ENCODE measurements at places on chromosomes 3 and 15.
A peak's percentile ranks its signal among the peaks of the same experiment; 100 is the strongest.

DNA sequence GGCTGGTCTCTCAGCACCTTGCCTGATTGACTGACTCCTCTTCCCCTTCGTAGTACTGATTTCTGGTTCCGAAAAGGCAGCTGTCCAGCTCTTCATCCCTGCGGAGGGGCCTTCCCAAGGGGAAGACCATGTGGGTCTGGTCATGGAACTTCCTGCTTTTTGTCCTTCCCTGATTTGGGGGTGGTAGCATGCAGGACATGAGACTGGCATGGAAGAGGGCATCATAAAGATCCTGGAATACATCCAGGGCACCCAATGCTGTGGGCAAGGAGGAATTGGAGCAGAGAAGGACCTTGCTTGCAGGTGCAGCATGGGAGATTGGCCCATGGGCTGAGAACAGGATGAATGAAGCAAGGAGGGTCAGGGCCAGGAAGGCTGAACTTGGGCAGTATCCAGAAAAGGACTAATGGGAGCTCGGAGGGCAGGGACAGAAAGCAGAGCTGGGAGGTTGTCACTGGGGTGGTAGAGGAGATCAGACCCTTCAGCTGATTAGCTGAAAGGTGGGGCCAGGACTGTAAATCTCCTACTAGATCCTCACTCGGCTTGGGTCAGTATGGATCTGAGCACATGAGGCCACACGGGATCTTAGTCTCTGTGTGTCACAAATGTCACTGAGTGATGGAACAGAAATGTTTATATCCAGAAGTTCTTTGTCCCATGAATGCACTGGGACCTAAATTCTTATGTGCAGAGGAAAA, 59.5 kb downstream of the AMOTL2 start:
- peak; percentile 38 for DNase-seq

DNA sequence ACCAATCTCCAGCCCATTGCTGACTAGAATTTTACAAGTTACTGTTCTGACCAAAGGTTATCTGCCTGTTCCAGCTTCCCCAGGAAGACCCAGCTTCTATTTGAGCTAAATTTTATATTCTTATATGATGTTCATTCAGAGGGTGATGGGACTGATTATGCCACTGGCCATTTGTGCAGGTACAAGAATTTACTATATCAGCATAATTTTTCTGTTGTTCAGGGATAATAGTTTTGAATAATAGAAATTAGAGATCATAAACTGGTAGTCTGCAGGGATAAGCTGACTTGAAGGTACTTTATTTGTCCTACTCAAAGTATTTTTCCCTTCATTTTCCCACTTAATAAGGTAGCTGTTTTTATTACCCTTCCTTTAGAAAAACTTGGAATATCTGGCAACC, 222.6 kb upstream of the MRPL3 start:
- no peak for DNase-seq

- peak; percentile 48 for DNase-seq
Observed at GRCh38 chr3:48919215-48920138, 835 bp downstream of the ARIH2 start.

GRCh38 chr3:183553334-183554026, 2.0 kb downstream of the KLHL6 start:
- no peak for DNase-seq

DNA sequence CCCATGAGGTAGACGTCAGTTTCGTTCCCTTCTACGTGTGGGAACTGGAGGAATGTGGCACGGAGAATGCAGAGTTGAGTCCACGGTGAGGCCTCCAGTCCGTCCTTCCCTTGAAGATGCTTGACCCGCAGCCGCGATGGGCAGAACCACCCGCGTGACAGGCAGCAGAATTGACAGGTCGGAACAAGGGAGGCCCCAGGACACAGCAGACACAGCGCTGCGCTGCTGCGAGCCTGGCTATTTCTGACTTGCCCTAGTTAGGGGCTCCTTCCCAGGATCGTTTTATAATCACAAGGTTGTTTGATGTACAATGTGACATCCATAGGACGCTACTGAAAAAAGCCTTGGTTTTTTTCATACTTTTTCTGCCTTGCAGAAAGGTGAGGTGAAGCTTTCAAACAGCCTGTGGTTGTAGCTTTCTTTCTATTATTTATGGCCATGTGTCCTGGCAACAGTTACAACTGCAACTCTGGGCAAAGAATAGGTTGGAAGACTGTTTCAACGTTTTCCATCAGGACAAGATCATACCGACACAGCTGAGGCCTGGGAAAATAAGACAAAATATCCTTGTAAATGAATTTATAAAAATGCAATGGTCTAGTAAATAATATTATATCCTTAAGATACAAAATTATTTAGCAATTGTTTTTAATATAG, 9.6 kb upstream of the TMEM41A start:
- DNase-seq = no peak

- peak; percentile 86 for DNase-seq
Observed at GRCh38 chr3:33360136-33360825, 79.9 kb downstream of the UBP1 start.

DNA sequence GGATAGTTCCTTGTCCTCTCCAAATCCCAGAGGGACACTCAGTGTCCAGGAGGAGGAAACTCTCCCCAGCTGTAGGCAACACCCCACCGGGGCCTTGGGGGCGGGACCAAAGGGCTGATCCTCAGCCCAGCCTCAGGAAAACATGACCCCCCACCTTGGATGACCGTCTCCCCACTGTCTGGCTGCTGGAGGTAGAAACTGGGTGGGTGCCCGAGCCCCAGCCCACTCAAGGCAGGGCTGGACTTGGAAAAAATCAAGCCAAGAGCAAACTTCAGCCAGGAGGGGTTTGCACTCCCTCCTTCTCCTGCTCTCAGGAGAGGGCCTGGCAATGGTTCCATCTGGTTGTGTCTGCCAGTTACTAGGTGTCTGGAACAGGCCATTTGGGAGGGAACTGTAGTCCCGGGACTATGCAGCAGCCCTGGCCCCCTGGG, 3.6 kb upstream of the RASL12 start:
- DNase-seq = peak; percentile 82

DNA sequence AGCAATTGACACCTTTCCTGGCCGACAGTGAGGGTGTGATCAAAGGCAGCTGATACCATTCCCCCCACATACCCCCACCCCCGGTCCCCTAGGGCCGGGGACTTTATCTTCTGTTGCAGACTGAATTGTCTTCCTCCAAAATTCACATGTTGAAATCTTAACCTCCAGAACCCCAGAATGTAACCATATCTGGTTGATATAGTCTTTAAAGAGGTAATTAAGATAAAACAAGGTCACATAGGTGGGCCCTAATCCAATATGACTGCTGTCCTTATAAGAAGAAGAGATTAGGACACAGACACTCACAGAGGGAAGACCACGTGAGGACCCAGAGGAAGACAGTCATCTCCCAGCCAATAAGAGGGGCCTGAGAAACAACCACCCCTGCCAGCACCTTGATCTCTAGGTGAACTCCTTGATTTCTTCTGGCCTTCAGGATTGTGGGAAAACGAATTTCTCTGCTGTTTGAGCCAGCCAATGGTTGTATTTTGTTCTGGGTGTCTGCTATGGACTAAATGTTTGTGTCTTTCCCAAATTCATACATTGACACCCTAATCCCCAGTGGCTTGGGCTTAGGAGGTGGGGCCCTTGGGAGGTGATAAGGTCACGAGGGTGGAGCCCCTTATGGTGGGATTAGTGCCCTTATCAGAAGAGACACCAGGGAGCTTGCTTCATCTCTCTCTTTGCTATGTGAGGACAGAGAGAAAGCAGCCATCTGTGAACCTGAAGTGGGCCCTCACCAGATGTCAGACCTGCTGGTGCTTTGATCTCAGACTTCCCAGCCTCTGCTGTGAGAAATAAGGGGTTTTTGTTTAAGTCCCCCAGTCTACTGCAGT, 144.0 kb downstream of the CHSY1 start:
- no peak for DNase-seq

DNA sequence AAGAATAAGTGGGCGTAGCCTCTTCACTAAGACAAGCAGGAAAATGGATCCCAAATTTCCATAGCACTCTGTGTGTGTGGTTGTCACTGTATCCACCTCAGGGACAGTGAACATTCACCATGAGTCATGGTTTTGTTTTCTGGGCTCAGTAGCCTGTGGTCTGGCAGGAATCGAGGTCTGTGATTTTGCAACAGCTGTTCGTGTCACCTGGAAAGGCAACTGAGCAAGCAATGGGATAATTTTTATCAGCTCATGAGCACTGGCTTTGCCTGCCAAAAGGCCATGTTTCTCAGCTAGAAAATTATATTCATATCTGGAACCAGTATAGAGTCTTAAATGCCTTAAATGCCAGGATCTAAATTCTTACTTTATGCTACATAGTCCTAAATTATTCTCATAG, 60.9 kb downstream of the STRIT1 start:
- peak; percentile 98 for DNase-seq

GRCh38 chr15:63449731-63450130, 54.7 kb upstream of the USP3 start:
- DNase-seq = no peak

GRCh38 chr15:88382482-88382983, 84.7 kb downstream of the MRPL46 start:
- DNase-seq = peak; percentile 46

DNA sequence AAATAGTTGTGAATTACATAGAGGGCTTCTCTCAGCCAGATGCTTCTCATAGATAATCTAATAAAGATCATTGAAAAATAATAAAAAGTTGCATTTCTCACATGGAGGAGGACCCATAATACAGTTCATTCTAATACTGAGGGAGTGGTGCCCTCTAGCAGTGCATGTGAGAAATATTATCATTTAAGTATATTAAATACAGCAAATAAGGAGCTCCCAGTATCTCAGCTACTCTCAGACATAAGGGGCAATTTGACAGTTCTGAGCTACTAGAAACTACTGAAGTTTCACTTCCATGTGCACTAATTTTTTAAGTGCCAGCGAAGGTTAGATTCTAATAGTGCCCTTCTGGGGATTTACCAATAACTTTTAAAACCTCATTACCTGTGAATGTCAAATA, 188.3 kb downstream of the IL5RA start:
- DNase-seq = peak; percentile 39

DNA sequence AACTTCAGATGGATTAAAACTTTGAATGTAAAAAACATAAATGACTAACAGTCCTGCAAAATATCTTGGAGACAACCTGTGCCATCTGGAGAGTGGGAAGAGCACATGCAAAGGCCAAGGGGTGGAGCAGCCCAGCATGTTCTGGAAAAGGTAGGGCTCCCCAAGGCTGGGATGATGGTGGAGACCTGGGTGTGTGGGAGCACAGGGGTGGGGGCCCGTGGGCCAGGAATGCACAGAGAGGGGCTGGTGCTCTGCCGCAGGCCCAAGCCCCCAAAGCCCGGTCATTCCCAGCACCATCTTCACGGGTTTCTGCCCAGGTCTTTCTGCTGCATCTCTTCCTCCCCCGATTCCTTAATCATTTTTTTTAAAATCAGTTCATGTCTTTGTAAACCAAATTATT, 9.7 kb upstream of the GATA2 start:
- DNase-seq = no peak

GRCh38 chr3:51257870-51258269, 127.2 kb upstream of the MANF start:
- DNase-seq = no peak

GRCh38 chr3:153379516-153379915, 217.5 kb downstream of the RAP2B start:
- DNase-seq = peak; percentile 7

DNA sequence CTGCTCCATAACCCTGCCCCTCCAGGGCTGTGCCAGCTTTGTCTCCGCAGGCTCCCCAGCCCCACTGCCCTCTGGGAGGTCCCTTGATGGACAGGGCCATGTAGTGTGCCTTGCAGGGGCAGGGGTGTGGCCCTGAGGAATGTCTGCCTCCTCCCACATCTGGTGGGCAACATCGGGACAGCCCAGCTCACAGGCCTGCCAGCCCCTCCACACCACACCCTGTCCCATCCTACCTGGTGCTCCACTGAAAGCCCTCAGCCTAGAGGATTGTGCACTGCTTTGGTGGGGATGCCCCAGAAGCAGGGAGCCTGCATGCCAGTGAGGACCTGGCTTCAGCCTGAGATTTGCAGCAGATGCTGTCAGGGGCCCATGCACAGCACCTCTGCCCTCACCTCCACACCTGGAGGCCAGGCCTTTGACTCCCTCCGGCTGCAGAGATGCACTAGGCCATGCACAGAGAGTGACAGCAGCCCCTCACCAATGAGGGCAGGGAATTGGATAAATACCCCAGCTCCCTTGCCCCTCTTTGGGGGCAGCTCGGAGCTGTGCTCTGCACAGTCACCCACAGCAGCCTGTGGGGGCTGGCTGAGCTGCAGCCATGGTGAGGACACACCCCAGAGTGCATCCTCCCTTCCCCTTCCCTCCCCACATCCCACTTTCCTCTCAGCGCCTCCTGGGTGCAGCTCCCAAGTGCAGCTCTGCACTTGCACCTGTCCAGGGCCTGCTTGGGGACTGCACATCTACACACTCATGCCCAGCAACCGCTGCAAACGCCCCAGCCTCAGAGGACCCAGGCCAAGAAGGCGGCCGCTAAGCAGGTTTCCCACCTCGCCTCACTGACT, 2.7 kb downstream of the C3orf22 start:
- DNase-seq = no peak

- DNase-seq = no peak
Observed at GRCh38 chr15:61421470-61421869, 192.4 kb upstream of the RORA start.

Measured in fibroblast of the aortic adventitia (primary cell).